ENCODE measurements at places on chromosomes 5 and 9.

- DNase-seq, result no peak
Measured at GRCh38 chr5:171152382-171152781, 156.7 kb upstream of the TLX3 start.

- no peak for DNase-seq
Measured at GRCh38 chr5:86679949-86680348, 62.2 kb downstream of the COX7C start.

- no peak for DNase-seq
Measured at GRCh38 chr9:14362175-14362574, 48.2 kb upstream of the NFIB start.

DNA sequence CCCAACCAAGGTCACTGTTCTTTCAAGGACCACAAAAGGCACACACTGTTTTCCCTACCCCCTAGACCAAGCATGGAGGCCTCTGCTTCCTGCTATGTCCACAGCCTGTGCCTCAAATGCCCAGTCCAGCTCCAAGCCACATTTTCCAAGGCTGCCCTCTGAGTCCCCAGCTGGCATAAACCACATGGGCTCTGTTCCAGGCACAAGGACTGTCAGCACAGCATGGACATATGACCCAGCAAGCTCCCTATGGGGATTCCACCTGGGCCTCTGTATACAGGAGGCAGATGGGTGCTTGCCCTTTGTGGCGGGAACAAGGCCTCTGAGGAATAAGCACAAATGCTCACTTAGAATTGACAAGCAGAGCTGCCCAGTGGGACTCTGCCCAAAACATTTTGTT is 115.2 kb downstream of the SPOCK1 start:
- no peak for DNase-seq

DNA sequence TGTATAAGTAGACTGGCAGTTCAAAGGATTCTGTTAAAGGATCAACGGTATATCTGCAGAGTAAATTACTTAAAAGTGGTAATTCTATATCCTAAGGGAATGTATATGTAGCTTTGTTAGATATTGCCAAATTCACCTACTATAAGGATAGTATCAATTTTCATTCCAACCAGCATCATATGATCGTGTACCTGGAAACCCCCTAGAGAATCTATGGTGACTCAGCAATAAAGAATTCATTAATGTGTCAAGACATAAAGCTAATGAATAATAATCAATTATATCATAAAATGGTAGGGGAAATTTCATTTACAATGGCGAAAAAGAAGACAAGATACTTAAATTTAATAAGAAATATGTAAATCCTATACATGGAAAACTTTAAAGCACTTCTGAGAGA is 234.1 kb upstream of the ACTBL2 start:
- DNase-seq, result no peak

GRCh38 chr9:129406278-129407225 is 214.3 kb downstream of the C9orf50 start:
- no peak for DNase-seq

GRCh38 chr5:59768152-59769040 is 125.1 kb downstream of the PDE4D start:
- DNase-seq, result no peak

- DNase-seq, result no peak
Measured at GRCh38 chr5:72093217-72093616, 14.1 kb upstream of the MAP1B start.

DNA sequence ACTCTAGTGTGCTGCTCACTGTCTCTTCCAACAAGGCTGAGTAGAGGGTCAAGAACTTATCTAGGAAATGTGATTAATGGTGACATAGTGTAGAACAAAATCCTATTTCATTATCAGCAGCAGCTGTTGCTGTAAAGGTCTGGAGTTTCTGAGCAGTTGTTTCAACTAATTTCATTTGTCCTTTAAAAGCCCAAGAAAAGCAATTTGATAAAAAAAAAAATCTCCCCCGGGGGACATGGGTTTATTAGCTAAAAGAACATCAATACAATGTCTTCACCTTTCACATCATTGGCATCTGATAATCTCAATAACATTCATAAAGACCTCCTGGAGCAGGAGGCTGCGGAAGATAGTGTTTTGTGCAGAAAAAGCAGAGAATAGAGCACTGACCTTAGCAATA is 468.1 kb downstream of the KCTD16 start:
- DNase-seq, result no peak

DNA sequence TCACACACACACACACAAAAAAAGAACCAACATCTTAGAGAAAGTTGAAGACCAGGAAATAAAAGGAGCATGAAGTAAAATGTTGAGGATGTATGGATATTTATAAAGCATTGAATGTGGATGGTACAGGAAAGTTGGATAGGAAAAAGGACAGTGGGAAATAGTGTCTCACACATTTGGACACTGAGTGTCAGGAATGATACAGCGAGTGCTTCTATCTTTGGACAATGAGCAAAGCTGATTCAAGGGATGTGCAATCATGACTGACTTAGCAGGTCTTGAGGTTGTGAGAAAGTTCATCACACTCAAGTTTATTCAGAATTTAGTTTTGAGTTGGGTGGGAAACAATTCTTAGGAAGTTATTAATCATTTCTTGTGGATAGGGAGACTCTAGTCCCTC is 50.1 kb upstream of the SRP19 start:
- no peak for DNase-seq

- DNase-seq, result no peak
Measured at GRCh38 chr5:15627647-15628046, 127.7 kb downstream of the FBXL7 start.

- DNase-seq, result no peak
Measured at GRCh38 chr5:93320920-93321445, 260.0 kb downstream of the NR2F1-AS1 start.

DNA sequence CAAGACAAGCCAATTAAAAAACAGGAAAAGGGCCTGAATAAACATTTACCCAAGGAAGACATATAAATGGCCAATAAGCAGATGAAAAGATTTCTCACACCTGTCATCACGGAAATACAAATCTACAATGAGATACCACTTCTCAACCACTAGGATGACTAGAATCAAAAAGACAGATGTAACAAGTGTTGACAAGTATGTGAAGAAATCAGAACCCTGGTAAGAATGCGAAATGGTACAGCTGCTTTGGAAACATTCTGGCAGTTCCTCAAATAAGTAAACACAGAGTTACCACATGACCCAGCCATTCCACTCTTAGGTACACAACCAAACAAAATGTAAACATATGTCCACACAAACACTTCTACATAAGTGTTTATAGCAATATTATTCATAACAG is 32.5 kb downstream of the LEAP2 start:
- DNase-seq, result no peak

GRCh38 chr5:1513326-1514026 is 10.3 kb downstream of the LPCAT1 start:
- no peak for DNase-seq

DNA sequence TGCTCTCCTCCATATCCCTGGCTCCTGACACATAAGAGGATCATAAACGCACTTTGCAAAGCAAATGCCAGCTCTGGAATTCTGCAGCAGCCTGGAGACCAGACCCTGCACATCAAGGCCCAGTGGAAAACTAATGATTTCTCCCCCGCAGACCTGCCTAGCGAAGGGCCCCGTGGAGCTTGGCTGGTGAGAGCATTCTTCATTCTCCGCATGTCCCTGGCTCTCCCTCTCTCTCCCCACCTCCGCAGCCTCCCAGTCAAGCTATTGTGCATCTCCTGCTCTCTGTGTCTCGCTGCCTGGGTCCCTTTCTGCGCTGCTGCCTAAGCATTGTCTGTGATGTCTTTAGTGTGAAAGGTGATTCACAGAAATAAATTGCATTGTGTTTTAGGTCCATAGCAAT is 46.7 kb downstream of the GRIA1 start:
- no peak for DNase-seq

DNA sequence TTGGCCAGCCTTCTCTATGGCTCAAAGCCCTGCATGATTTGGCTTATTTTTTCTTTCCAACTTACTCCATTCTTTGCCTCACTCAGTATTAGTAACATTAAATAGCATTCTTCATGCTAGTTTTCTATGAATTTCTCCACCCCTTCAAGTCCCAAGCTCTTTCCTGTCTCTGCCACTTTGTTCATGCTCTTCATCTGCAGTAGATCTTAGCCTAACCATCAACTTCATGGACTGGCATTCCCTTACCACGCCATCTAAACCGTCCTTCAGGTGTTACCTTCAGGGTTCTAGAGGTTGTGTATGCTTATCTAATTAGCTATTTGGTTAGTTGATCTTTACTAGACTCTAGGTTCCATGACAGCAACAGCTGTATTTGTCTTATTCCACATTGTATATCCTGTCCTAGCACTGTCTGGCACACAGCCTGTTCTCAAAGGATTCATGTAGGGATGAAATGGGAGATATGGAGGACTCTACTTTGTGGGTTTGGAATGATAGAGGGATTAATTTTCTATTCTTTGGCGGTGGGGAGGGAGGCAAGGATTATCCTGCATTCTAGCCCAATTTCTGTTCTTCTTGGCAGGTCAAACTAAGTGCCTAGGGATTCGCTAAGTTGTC is 26.4 kb downstream of the TMEM167A start:
- no peak for DNase-seq

DNA sequence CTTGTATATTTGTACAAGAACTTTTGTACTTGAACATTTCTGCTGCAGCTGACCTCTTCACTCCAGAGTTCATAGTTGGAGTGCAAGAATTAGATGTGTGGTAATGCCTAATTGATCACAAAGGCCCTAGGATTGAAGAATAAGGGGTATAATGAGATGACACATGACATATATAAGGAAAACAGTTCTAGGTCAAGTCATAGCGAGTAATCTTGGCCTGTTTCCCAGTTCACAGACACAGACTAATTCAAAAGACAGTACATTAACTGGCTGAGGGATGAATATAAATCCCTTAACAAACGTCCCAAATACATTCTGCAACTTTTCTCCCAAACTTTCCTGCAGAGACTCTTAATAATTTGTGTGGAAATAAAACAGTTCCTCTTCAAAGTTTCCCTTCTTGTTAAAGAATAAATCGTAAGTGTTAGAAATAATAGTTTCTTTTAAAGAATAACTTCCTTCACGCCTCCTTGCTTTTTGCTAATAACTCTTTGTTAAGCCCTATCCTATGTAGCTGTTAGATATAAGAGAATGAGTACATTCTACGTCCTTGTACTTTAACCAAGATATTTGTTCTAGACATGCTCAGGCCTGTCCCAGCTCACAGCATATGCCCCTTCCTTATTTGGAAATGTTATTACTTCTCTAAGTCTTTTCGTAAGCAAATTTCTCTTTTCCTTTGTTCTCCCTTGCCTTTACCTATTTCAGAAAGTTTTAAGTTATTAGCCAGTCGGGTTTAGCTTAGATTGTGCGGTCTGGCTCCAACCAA is 556.4 kb upstream of the CTNND2 start:
- DNase-seq, result no peak

- no peak for DNase-seq
Measured at GRCh38 chr9:72839085-72839484, 113.8 kb downstream of the ALDH1A1 start.

GRCh38 chr9:27864644-27865438 is 291.6 kb upstream of the C9orf72 start:
- DNase-seq, result no peak

- no peak for DNase-seq
Measured at GRCh38 chr5:123844873-123845272, 332.9 kb downstream of the CSNK1G3 start.

DNA sequence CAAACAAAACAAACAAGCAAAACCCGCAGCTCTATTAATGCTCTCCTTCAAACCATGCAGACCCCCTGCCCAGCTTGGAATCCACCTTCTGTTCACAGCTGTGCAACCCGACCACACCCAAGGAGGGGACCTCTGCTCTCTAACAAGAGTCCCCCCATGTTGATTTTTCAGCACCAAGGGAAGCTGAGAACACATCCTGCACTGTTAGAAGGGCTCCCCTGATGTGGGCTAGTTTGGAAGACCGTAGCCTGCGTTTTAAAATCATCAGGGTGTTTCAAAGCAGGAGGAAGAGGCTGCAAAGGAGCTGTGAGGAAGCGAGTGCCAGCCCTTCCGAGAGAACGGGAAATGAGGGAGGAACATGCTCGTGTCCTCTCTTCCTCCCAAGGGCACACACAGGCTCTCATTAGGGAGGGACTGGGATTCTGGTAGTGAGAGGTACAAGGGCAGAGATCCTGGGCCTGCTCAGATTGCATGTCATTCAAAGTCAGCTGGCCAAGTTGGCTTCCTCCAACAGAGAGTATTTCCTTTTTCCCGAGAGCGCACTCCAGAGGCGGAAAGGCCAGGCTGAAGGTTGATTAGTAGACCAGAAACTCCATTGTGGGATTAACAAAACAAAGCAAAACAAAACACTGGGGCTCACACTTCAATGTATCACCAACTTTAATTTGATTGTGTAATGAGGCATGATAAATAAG is 185.9 kb downstream of the SEMA6A start:
- DNase-seq, result no peak

DNA sequence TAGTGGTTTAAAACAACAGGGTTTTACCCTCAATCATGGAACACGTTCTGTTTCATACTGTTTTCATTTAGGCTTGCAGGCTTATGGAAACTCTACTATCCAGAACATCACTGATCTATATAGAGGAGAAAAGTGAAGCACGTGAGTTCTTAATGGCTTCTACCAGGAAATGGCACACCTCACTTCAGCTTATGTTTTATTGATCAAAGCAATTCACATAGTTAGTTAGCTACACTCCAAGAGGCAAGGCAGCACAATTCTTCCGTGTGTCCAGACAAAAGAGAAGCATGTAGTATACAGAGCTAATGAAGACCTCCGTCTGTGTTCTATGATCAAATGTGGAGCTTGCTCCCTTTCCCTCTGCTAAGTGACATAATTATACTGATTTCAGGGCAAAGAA is 353.3 kb upstream of the CD180 start:
- DNase-seq, result no peak

DNA sequence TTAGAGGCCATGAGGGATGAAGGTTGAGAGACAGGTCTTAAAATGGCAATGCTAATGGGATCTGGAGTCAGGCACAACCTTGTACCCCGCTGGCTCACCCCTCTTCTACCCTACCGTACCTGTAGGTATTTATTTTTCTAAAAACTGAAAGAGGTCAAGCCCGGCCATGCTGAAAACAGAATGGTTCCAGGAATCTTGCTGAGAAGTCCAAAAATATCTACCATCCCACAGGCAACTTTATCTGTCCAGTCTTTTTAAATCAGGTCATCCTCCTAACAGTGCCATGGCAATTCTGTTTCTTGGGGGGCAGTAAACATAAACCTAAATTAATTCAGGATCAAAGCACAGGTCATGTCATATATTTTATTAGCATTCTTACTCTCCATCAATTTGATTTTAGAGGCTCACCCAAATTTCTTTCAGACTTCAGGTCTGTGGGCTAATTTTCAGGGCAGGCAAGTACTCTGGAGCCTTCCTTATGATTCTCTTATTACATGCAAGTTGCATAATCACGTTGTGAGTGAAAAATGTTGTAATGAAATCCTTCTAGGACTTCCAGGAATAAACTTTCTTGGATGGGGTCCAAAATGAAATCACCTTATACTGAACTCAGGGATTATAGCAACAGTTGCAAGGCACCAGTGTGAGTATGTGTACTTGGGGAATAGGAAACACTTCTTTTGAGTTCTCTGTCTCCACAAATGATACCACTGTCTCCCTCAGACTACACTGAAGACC is 102.7 kb upstream of the NREP start:
- no peak for DNase-seq

Data from stimulated activated CD8-positive, alpha-beta memory T cell treated with anti-CD3 and anti-CD28 coated beads, Interleukin-2, amount 100 ng/mL, for 1 hour (primary cell).